ENCODE measurements at places on chromosomes 7 and 10.

GRCh38 chr7:28956608-28957063 is 1.5 kb downstream of the TRIL start:
- no peak for DNase-seq

DNA sequence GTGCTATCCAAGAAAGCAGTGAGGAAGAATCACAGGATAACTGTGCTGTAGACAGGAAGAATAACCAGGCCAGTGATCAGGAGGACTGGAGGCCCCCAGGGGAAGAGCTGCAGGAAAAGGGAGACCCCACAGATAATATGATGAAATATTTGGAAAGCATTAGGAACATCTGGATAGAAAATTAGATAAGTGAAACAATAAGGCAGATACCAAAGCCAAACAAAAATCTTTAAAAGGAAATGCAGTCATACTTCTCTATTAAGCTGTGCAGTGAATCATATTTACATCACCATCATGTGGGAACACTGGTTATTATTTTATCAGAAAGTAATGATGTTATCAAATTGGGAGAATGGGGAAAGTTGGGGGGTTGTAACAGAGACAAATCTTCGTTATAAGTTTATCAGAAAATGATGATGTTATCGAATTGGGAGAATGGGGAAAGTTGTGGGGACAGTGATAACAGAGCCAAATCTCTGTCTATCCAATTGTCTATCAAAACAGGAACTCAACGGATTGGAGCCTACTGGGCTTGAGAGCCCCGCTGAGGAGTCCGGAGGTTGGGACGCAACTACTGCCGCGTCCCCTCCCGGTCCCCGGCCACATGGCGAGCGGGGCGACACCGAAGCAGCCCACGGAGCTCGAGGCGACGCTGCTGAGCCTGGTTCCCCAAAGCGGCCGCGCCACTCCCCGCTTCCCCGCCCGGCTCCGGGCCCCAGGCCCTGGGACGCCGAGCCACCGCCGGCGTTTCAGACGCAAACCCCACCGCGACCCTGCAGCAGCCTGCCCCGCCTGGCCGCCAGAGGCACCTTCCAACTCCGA is 14.0 kb upstream of the RALA start:
- no peak for DNase-seq

DNA sequence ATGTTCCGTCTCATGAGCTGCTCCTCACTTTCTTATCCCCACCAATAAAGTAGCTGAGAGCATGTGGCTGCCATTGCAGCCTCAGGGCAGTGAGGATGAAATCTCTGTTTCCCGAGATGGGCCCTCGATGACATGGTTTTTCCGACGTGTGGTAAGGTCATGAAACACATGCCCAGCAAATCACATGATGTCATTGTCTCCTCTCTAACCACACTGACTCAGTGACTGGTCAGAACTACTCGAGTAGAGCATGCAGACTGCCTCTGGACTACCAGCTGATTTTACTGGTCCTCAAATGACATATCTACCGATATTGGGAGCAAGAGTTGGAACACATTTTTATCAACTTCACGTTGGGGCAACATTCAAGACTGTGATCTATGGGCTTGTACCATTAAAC is 786.1 kb downstream of the CNTNAP2 start:
- no peak for DNase-seq

- peak; percentile 12 for DNase-seq
Observed at GRCh38 chr7:786472-787255, 45.6 kb upstream of the SUN1 start.

- DNase-seq: no peak
Observed at GRCh38 chr7:134587750-134588149, 38.8 kb downstream of the AKR1B15 start.

- DNase-seq: no peak
Observed at GRCh38 chr7:49892481-49892880, 119.0 kb downstream of the VWC2 start.

- DNase-seq: no peak
Observed at GRCh38 chr7:94632338-94633013, 23.5 kb downstream of the SGCE start.

- no peak for DNase-seq
Observed at GRCh38 chr7:86932038-86932512, 127.4 kb downstream of the ELAPOR2 start.

- DNase-seq: no peak
Observed at GRCh38 chr7:42753811-42754363, 158.0 kb downstream of the C7orf25 start.

Measured in CMK (cell line).